ENCODE measurements at places on chromosomes 16 and 17.

- no peak for DNase-seq
Observed at GRCh38 chr17:1055751-1056645, 59.1 kb downstream of the TIMM22 start.

- no peak for DNase-seq
Observed at GRCh38 chr17:19724501-19725420, 8.4 kb upstream of the SLC47A2 start.

DNA sequence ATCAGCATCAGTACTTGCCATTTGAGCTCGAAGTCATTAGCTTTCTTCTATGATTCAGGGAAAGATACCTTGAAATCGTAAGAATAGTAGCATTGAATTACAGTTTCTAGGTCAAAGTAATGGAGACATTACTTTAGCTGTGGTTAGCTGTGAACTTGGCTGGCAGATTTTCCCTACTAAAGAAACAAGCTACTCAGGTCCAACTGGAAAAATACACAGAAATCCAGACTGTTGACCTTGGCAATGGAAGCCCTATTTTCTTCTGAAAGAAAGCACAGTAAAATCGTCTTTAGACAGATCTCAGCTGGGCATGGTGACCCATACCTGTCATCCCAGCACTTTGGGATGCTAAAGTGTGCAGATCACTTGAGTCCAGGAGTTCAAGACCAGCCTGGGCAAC is 13.4 kb upstream of the DNAJA2 start:
- DNase-seq: no peak

DNA sequence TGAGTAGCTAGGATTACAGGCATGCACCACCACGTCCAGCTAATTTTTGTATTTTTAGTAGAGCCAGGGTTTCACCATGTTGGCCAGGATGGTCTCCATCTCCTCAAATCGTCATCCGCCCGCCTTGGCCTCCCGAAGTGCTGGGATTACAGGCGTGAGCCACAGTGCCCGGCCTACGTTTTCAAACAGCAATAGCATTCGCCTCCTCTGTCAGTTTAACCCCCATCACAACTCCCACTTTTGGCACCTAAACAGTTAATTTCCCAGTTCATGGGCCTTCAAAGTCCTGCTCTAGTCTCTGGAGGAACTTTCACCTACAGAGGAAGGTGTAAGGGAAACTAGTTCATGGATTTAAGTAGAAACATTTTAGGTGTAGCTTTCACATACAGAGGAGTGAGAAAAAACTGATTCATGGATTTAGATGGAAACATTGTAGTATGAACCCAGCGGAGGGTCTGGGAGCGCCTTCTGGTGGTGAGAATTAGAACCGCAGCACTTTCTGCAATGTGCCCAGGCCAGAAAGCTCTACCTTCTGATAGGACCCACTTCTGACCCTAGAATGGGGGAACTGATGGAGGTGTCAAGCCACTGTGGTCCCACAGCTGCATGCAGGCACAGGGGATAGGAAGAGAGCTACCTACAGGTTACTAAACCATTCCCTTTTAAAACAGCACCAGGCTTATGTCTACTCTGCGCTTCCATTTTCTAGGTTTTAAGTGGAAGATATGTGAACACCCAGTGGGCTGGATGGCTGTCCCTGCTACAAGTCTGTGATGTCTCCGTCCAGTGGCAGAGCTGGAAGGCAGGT is 12.0 kb upstream of the MEOX1 start:
- DNase-seq: peak; percentile 67

- no peak for DNase-seq
Observed at GRCh38 chr17:20300436-20300934, 166.9 kb downstream of the LGALS9B start.

GRCh38 chr16:52398021-52398420 is 148.9 kb downstream of the TOX3 start:
- DNase-seq: no peak

DNA sequence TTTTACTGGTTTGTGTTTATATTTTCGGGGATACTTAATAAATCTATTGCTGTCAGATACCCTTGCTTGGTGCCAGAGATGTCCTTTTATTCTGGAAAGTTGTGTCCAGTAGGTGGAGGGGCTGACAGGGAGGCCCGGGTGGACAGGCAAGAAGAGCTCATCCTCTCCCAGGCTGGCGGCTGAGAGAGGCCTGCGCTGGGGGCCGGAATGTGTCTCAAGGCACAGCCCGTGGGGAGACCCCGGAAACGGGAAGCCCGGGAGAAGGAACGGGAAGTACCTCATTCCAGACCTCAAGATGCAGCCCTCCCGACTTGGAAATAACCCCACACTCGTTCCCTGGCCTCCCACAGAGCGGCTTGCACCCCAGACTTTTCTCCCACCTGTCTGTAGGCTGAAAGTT is 12.5 kb upstream of the DEF8 start:
- no peak for DNase-seq

DNA sequence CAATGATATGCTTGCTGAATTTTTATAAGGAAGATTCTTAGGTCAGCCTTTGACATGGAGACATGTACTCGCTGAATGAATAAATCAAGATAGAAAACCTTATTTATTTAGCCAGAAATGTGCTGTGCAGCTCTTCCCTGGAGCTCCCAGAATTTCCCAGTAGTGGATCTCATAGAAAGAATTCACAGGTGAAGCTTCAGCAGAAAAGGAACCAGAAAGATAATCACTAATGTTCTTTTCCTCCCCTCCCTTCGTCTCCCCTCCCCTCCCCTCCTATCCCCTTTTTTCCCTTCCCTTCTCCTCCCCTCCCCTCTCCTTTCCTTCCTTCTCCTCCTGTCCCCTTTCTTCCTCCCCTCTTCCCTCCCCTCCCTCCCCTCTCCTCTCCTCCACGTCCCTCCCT is 158.2 kb downstream of the MAP2K6 start:
- no peak for DNase-seq

- no peak for DNase-seq
Observed at GRCh38 chr16:47449788-47450187, 11.1 kb downstream of the ITFG1 start.

- no peak for DNase-seq
Observed at GRCh38 chr16:73750639-73751038, 546.0 kb upstream of the PSMD7 start.

- DNase-seq: no peak
Observed at GRCh38 chr17:37322106-37322505, 53.7 kb upstream of the C17orf78 start.

- peak; percentile 9 for DNase-seq
Observed at GRCh38 chr17:28643983-28644786, 773 bp downstream of the BLTP2 start.

DNA sequence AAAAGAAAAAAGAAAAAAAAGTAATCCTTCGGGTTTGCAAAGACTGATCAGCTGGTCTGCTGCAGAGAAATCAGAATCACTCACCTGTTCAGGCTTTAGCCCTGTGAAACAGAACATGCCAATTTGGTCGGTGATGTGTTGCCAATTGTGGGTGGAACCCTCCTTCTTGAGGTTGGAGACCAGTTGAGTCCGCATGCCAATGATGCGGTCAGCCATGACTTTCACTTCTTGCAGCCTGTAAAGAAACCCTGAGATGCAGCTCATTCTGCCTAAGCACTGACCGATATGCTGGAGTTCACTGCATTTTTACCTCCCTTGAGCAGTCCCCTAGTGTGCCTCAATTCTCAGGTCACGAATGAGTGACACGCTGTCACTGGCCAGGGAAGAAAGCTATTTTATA is 24.8 kb upstream of the SLC38A7 start:
- DNase-seq: no peak

DNA sequence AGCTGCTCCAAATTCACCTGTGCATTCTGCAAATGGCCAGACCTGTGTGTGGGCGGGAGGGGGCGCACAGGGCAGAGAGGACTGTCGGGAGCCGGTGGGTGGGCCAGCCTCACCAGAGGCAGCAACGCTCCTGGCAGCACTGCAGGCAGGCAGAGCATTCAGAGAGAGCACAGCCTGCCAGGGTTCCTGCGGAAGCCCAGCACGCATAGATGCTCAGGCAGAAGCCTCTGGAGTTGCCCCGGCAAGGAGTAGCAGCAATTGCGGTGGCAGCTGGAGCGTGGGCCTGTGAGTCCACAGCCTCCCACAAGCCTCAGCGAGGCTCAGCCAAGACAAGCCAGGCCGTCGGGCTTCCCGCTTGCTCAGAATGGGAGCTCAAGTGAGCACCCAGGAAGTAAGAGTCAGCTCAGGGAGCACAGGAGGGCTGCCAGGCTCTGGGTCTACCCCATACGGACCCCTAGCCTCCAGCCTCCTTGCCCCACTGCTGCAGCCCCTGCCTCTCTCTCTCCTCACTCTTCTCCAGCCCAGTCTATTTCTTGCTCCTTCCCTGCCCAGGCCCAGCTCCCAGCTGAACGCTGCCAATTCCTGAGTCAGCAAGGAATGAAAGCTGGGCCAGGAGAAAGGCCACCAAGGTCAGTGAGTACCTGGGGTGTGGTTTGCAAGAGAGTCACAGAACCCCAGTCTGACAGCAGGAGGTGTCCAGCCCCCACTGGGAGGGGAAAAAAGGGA is 9.6 kb downstream of the EMC6 start:
- DNase-seq: no peak

- DNase-seq: no peak
Observed at GRCh38 chr17:74737299-74738050, 419 bp downstream of the RAB37 start.

DNA sequence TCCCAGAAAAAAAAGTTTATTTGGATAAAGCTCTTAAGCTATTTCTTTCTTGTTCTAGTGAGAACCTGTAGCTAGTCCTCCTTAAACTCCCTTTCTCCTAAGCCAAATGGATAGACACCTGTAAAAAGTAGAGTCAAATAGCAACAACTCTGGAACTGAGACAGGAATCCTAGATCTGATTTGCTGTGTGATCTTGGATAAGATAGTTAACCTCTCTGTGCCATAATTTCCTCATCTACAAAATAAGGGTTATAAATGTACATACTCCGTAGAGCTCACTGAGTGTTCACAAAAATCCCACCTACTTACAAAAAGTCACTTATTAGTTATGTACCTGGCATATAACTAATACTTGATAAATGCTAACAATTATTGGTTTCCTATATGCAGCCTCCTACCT is 270.3 kb downstream of the ABCC12 start:
- no peak for DNase-seq

- DNase-seq: peak; percentile 18
Observed at GRCh38 chr17:74833501-74834377, 25.9 kb downstream of the GRIN2C start.

- no peak for DNase-seq
Observed at GRCh38 chr16:59604354-59604753, 870.2 kb upstream of the GOT2 start.

- DNase-seq: no peak
Observed at GRCh38 chr17:73481676-73482075, 162.6 kb downstream of the SDK2 start.

DNA sequence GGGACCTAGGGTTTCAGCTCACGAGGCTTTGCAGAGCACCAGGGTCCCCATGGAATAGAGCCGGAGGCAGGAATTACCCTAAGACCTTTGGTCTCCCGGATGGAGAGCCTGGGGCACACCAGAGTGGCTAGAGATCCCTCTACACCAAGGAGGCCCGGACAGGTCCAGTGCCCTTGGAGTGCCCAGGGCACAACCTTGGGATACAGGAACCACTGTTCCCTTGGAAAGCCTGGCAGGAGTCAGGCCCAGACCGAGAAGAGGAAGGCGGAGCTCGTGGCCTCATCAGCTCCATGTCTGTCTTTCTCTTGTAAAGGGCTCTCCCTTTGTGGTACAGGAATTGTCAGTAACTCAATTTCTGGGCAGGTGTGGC is 3.8 kb upstream of the DBNDD1 start:
- no peak for DNase-seq

DNA sequence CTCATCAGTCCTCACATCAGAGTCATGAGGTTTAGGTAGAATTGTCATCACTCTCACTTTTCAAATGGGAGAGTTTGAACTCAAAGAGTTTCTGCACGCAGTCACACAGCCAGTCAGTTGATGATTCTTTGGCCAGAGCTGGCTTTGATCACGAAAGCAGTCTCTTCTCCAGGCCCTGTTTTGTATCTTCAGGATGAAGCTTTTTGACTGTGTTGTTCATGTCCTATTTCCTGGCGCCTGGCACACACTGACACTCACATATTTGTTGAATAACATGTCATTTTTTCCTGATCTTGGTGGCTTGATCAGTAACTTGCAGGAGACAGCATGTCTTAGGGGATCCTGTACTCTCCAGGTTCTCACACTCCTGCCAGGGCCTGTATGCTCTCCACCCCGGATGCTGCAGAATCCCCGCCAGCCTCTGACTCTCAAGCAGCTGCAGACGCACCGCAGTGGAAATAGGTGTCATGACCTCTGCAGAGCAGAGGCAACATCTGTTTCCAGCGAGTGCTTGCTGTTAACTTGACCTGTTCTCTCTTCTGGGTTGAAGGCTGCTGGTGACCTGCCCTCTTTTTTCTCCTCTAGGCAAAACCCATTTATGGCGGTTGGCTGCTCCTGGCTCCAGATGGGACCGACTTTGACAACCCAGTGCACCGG is 33.0 kb downstream of the MPRIP start:
- no peak for DNase-seq

- no peak for DNase-seq
Observed at GRCh38 chr17:47685556-47686275, 8.2 kb upstream of the TBKBP1 start.

DNA sequence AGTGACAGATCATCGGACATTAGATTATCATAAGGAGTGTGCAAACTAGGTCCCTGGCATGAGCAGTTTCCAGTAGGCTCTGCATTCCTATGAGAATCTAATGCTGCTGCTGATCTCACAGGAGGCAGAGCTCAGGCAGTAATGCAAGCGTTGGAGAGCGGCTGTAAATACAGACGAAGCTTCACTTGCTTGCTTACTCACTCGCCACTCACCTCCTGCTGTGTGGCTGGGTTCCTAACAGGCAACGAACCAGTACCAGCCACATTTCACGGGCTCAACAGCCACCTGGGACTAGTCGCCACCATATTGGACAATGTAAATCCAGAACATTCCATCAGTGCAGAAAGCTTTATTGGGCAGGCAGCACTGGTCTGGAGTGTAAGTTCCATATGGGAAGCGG is 7.7 kb downstream of the JPH3 start:
- DNase-seq: no peak
